ENCODE measurements at places on chromosomes 1 and 21.

- no peak for DNase-seq
Observed at GRCh38 chr1:245923215-245923614, 583.9 kb downstream of the SMYD3 start.

GRCh38 chr1:226541631-226542622 lies 6.6 kb upstream of the STUM start:
- DNase-seq = no peak

GRCh38 chr1:77370161-77370560 lies 88.3 kb downstream of the AK5 start:
- DNase-seq = no peak

DNA sequence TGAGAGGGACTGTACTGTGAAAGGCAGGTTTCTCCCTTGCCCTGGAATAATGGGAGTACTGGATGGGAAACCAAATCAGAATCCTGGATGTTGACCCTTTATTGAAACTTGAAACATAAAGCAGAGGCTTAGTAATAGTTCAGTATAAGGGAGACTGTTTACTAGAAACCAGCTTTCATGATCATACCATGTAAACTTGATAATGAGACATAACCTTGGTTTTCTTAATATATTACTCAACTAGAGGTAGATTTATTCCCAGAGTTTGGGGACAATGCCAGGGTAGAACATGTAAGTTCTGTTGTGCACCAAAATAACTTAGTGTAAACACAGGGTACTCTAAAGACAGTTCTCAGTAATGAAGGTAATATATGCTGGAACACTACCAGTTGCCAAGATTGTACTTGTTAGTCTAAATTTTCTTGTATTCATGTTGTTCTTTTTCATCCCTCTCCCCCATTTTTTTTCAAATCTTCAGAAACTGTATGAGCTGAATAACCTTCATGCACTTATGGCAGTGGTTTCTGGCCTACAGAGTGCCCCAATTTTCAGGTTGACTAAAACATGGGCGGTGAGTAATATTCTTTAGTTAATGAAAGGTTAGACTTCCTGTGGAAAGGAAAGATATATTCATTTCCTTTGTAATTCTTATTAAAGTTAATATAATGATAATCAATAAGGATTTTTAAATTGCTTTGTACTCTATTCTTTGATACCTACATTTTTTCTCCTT lies 49.6 kb downstream of the ANGPTL1 start:
- DNase-seq = no peak

DNA sequence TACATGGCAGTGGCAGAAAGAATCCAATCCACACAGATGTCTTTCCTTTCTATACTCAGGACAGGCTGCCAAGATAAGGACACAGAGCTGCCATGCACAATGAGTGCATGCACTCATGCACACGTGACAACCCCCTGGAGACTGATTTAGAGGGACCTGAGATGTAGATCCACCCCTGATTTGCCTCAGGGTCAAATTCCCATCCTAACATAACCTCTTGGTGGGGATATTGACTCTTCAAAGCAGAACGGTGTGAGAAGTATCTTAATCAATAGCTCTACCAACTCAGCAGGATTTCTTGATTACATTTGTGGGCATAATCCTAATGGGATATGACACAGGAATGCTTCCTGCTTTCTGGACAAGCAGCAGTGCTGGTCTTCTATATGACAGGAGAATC lies 125.2 kb upstream of the DSCAM start:
- no peak for DNase-seq

DNA sequence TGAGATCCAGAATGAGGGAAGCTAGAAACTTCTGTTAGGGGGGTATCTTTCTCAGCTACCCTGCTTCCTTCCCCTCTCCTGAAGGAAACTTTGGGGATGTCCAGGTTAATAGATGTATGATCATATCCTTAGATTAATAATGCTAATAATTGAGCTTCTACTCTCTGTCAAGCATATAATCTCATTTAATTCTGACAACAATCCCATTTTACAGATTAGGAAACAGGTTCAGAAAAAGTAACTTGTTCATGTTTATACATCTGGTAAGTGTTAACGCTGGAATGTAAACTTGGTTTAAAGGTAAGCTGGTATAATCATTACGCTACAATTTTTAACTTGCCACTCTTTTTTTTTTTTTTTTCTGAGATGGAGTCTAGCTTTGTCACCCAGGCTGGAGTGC lies 1.7 kb upstream of the TMEM269 start:
- DNase-seq = no peak

- no peak for DNase-seq
Observed at GRCh38 chr1:17636612-17637011, 97.1 kb downstream of the ARHGEF10L start.

DNA sequence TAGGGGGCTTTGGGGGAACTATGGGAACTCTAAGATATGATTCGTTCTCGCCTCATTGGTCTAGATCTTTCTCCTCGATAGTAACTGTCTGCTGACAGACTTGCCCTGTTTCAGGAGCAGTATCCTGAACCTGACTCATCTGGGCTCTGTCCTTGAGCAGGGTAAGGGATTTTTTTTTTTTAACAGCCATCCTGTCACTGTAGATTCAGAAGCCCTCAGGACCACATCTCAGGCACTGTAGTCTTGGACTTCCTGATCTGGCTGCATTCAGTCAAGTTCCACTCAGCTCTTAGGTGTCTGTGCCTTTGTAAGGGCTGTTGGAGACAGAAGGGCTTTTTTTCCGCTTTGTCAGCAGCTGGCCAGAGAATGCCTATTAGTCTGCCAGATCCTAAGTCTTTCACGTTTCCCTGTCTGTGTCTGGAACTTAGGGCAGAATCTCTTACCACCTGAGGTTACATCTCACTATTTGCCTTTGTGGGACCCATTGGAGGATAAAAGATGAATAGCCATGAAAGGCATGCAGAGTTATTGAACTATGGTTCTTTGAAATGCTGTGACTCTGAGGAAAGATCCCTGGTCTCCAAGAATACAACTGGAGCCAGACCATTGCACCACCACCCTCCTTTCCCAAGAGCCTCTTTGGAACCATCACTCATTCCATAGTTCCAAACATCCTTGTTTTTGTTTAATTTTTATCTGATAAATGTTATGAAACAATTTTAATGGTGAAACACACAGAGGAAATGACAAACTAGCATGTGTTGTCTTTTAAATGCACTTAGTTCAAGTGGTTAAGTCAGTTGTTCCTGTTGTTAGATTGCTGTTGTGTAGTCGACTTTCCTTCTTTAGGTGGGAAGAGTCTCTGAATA lies 49.7 kb upstream of the MACF1 start:
- no peak for DNase-seq

- no peak for DNase-seq
Observed at GRCh38 chr1:180402551-180402950, 99.8 kb downstream of the ACBD6 start.

All from activated T-helper 1 cell treated with anti-CD3 and anti-CD28 coated beads, Interleukin-2, amount 50 U/mL, for 16 hours (primary cell).